ENCODE measurements at places on chromosomes 11 and 22.

DNA sequence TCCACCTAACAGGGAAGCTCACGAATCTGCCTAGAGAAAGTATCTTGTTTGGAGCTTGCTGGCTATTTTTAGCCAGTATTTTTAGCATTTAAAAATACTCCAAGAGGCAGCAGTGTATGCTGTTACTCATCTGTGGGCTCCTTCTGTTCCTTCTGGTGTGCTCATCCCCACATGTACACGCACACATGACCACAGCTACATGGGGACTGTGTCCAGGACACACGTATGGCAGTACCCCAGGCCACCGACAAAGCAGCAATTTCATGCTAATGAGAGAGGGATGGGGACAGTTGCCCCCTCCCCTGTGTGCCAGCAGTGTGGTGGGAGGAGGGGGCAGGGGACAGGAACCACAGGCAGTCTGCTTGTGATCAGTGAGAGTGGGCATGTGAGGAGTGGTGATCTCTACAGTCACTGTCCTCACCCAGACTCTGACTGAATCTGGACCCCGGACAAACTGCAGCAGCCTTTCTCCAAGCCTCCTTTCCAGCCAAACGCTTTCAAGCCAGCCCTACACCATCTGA is 16.4 kb downstream of the USP2 start:
- DNase-seq, result no peak

DNA sequence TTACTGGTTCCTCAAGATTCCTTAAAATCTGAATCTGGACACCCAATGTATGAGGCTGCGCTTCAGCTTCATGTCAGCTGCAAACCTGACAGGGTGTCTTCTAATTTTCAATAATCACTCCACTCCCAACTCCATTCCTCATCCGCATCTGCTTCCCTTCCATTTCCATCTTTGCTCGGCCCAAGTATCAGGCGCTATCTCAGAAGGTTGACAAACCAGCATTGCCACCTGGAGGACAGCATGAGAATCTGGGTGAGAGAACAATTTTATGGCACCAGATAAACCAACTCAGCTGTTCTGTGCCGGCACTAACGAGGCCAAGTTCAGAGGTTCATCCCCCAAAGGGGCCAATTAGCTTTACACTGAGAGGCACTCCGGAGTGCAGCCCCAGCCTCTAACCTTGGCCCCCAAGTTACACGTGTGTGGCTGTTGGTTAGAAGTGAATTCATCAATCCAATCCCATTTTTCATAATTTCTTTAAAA is 79.1 kb upstream of the LMO2 start:
- DNase-seq, result no peak

DNA sequence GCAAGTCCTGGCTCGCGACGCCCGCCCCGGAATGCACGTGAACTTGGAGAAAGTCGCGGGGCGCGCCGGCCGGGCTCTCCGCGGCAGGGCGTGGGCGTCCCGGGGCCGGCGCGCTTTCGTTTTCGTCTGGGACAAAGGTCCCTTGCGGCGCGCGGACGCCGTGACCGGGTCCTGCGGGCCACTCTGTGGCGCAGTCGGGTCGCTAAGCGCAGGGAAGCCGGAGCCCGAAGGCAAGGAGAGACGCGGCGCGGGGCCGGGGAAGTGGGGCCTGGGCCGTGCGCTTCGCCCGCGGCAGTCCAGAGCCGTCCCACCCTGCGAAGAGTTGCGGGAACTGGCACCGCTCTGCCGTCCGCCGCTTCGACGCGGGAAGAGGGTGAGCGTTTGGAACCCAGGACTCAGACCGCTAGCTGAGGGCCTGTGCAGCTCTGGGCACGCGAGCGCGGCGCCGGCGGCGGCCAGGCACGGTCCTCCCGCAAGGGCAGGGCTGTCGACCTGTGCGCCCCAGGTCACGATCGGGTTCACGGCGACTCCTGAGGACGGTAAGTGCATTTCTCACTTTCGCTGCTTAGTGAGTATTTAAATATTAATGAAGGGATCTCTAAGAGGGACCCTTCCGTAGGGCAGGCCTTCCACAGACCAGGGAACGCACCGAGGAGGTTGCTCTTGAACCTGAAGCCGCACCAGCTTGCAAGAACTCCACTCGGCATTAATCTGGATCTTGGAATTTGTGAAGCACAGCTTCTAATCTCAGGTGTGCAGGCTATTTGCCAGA is 78.0 kb upstream of the PPARA start:
- no peak for DNase-seq

GRCh38 chr11:128190312-128190711 is 397.0 kb downstream of the ETS1 start:
- DNase-seq, result no peak

GRCh38 chr11:64141081-64141783 is 24.7 kb downstream of the MACROD1 start:
- no peak for DNase-seq

- DNase-seq, result no peak
These were observed 162.7 kb downstream of the NTM start for GRCh38 chr11:131533149-131533548.

GRCh38 chr22:42910221-42910942 is 53.3 kb upstream of the ARFGAP3 start:
- DNase-seq, result no peak

DNA sequence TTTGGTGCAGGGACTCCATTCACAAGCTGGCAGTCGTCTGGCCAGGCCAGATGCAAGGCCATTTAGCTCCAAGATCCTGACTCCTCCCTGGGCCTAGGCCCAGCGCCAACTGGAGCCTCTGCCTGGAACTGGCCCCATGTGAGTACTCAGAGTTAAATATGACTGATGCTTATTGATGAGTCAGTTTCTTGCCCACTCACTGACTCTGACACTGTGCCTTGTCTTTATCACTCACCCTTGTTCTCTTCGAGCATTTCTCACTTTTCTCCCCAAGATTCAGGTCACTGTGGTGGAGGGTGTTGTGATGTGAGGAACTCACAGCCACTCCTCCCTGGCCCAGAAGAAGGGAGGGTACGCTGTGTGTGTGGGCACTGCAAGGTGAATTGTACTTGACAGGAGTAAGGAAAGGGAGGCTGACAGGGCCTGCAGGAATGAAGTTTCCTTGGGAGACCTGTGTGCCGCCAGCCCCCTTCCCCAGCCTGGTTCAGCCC is 23.2 kb upstream of the ST3GAL4 start:
- DNase-seq, result no peak

DNA sequence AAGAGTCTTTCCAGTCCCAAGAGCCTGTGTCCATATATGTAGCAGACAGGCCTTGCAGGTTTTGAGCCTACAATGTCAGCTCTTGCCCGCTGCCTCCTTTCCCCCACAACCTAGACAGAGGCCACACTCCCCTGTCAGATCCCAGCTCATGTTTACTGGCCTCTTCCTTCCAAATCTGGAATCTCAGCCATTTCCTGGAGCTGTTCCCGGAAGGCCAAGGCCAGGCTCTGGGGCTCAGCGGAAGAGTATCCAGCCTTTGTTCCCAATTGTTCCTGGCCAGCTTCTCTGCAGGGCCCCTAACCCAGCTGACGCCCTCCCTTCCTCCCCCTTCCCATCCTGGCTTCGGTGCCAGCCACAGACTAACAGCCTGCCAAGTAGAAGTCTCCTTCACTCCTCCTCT is 1.0 kb upstream of the ROBO4 start:
- DNase-seq, result no peak

GRCh38 chr11:119158467-119158866 is 9.6 kb downstream of the ABCG4 start:
- no peak for DNase-seq

GRCh38 chr11:1075341-1075911 is 752 bp downstream of the MUC2 start:
- DNase-seq, result no peak

GRCh38 chr11:6825231-6825744 is 20.2 kb upstream of the OR10A5 start:
- DNase-seq, result no peak

DNA sequence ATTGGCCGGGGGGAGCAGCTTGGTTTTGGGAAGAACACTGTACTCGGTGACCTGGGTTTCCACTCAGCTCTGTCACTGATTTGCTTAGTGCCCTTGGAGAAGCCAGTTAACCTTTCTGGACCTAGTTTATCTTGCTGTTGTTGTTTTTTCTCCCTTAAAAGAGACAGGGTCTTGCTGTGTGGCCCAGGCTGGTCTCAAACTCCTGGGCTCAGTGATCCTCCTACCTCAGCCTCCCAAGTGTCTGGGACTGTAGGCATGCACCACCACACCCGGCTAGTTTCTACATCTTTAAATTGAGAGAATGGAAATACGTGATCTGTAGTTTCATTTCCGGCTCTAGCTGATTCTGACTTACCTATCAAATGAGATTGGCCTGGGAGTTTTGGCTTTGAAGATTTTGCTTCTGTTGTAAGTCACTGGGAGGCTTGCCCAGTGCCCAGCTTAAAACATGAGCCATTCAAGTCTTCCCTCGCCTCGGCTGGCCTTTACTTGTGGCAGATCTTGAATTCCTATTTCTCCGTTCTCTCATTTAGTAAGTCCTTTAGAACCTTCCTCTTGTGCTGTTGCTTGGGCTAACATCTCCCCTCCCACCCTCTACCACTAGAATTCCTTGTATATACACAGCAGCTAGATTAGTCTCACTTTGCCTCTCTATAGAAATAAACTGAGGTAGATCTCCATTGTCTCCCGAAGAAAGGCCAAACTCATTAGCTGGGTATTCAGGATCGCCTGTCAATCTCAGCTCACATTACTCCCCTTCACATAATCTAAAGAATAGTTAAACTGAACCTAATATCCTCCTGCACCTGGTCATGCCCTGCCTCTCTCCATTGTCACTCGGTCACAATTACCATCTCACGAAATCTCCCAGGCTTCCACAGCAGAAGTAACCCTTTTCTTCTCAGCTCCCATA is 87.7 kb upstream of the SLC25A18 start:
- DNase-seq, result no peak

DNA sequence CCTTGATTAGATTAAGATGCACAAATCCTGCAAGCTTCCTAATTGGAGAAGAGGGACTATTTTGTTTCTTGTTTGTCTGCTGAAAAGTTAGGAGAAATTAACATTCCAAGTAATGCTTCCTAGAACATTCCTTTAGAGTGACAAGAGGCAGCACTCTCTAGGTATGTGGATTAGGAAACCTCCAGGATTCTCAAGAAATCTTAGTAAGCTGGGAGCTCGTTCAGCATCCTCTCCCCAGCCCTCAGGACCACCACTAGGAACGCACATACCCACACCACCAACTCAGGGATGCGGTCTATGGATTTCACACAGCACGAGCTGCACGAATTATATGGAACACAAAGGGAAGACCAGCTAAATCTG is 52.9 kb downstream of the NCAPD3 start:
- DNase-seq, result no peak

GRCh38 chr11:93672280-93672679 is 10.8 kb downstream of the CEP295 start:
- no peak for DNase-seq

DNA sequence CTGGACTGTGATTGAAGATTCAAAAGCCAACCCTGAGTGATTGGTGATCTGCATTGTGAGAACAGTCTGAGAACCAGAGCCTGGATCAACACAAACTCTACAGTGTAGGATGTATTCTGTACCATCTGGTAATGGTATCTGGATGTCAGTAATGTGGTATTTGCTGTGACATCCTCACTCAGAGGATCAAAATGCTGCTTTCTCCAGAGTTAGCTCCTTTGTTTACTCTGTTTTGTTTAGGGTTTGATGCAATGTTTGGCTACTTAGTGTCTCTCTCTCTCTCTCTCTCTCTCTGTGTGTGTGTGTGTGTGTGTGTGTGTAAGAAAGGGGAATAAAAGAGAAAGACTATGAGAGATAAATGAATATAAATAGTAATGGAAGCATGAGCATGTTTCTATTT is 24.3 kb downstream of the CASP4 start:
- no peak for DNase-seq

DNA sequence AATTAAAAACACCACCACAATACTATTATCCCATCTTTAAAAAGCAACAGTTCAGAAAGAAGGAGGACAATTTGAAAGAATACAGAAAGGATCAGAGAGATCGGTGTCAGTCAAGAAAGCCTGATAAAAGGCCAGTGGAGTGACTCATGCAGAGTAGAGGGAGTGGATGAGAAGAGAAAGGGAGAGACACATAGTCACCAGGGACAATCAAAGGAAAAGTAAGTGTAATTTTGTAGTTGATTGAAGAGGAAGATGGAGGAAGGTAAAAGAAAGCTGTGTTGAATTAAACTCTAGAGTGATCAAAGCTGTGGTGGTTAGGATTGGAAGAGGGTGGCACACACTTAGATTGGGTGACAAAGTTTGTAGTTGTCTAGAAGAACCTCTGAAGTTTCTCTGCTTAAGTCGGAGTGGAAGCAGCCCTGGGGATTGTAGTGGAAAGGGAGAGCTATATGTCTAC is 14.1 kb downstream of the SPECC1L start:
- DNase-seq, result no peak

- no peak for DNase-seq
These were observed 20.3 kb upstream of the RRM1 start for GRCh38 chr11:4074266-4074665.

DNA sequence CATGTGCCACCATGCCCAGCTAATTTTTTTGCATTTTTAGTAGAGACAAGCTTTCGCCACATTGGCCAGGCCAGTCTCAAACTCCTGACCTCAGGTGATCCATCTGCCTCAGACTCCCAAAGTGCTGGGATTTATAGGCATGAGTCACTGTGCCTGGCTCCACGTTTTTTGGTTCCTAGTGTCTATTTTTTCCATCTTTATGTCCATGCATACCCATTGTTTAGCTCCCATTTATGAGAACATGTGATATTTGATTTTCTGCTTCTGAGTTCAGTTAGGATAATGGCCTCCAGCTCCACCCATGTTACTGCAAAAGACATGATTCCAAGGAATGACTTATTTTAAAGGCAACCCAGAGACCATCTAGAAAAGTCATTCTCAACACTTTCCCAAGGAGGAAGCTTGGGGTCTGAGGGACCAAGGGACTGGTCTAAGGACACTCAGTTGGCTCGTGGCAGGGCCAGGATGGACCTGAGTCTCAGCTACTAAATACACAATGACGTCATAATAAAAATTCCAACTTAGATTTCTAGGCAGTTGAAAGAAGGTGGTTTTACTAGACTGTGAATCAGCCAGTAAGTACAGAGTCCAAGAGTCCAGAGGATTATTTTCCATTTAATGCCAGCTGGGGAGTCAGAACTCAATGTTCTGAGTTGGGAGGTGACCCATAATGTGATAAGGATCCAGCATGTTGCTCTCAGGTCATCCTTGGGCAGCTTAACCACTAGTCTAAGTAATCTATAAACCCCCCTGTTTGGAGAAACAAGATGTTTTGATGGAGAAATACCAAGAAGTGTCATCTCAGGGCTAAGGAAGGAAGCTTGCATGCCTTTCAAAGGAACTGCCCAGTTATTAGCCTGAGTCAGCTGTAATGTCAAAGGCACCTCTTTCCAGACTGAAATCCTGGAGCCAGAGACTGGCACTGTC is 39.4 kb downstream of the ABTB2 start:
- no peak for DNase-seq

GRCh38 chr11:129386795-129387397 is 11.2 kb downstream of the BARX2 start:
- no peak for DNase-seq

GRCh38 chr11:74677131-74677530 is 54.1 kb downstream of the CHRDL2 start:
- no peak for DNase-seq

- peak; percentile 42 for DNase-seq
These were observed 535 bp downstream of the AQP11 start for GRCh38 chr11:77590194-77590782.
